ENCODE measurements at places on chromosomes 7 and 10.

GRCh38 chr7:30327813-30328212, 43.4 kb downstream of the ZNRF2 start:
- DNase-seq: no peak

- DNase-seq: no peak
Observed at GRCh38 chr10:4262870-4263600, 478.0 kb upstream of the KLF6 start.

DNA sequence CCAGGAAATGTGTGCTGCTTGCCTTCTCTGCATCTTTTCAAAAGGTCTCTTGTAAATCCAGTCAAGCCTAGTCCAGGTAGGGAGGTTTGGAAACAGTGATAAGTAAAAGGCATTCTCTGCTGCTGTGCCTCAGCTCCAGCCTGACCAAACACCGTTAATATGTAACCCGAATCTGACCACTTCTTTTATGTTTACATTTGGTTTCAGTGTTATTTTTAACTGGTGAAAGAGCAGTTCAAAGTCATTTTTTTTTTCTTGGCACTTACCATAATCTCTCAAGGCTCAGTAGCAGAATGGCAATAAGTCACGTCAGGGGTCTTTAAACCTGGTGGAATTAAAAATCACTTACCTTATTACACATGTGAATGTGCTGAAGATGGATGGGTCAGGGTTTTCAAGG, 216.8 kb downstream of the PTEN start:
- DNase-seq: no peak

DNA sequence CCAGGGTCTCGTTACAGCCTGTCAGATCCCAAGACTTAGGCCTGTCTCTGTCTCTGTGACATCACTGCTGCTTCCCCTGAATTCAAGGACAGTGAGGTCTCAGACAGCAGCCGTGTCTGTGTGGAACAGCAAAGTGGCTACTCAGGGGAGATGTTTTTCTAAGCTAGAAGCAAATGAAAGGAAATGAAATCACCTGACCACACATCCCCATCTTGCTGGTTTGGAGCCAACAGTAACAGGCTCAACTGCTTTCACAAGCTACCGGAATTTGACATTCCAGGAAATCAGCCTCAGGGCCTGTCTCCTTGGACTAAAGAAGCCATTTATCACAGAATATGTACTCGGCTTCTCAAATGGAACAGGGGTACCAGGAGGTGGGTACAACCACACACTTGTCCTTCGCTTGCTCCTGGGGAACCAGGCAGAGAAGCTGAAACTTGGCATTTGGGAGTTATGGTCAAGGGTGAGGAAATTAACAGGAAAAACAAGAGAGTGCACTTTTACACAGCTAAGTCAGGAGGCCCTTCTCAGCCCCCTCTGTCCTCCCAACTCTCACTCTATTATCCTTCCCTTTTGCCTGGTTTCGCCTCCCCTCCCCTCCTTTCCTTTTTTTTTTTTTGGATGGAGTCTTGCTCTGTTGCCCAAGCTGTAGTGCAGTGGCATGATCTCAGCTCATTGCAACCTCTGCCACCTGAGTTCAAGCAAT, 73.2 kb downstream of the SPDYE5 start:
- DNase-seq: peak; percentile 84

GRCh38 chr7:44583146-44583865, 1.3 kb upstream of the TMED4 start:
- DNase-seq: no peak

DNA sequence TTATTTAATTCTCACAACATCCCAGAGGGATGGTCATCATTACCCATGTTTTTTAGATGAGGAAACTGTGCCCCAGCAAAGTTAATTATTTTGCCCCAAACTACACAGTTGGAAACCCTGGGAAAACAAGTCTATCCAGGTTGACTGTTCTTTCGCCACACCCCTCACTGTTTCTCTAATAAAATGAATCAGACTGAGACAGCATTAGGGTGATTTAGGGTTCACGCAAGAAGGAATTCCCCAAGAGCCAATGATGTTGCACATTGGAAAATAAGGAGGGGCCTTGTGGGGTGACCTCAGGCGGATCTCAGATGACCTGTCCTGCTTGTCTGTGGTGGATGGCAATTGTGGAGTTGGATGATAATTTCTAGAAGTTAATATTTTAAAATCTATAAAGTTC, 135.7 kb upstream of the TBX20 start:
- DNase-seq: no peak

GRCh38 chr10:64096941-64097340, 575.7 kb downstream of the REEP3 start:
- no peak for DNase-seq

GRCh38 chr10:129078346-129078745, 388.7 kb upstream of the MGMT start:
- DNase-seq: no peak

- DNase-seq: no peak
Observed at GRCh38 chr10:57262892-57263291, 901.8 kb upstream of the ZWINT start.

DNA sequence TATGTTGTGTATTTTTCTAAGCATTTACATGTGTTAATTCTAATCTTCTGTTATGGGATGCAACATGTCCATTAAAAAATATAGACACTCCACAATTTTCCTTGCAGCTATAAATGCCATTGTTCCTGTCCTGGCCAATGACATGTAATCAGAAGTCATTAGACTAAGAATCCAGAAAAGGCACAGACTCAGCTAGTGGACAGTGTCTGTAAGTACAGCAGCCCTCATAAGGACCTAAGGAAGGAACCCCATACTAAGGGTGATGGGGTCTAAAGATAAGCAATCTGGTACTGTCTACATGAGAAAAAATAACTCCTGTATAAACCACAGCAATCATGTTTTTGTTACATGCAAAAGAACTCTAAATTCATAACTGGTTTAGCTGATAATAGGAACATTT, 115.9 kb downstream of the GPR85 start:
- DNase-seq: no peak

DNA sequence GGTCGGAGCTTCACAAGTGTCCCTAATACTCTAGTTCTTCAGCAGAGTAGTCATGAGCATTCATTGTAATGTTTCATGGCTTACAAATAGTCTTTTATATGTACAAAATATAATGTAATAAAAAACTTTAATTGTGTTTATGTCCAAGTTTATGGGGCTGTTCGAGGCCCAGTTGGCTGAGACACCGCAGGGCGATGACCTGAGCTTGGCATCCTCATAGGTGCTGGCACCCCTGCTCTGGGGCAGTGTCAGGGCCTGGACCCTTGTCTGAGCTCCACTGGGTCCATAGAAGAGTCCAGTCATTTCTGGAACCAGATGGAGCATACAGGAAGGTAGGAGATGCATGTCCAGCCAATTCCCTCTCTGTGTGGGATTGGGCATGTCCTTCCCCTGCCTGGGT, 12.9 kb upstream of the ZMIZ1 start:
- no peak for DNase-seq

DNA sequence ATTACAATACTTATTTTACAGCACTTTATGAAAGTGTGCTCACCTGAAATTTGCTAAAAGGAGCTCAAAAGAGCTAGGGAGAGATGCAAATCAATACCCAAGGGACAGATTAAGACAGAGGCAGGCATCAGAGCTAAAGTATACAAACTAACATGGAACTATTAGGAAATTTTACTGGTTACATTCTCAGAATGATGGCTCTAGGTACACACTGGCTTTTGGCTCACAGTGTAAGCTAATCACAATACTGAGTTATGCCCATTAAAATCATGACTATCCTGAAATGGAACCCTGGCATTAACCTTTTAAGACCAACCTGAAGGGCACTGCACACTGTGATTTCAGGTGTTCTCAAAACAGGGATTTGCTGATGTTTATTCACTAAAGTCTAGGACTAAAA, 98.1 kb downstream of the NT5C2 start:
- DNase-seq: no peak

GRCh38 chr10:4359003-4359402, 467.0 kb upstream of the AKR1E2 start:
- DNase-seq: no peak

GRCh38 chr7:79452495-79453265, 787 bp downstream of the MAGI2 start:
- no peak for DNase-seq

DNA sequence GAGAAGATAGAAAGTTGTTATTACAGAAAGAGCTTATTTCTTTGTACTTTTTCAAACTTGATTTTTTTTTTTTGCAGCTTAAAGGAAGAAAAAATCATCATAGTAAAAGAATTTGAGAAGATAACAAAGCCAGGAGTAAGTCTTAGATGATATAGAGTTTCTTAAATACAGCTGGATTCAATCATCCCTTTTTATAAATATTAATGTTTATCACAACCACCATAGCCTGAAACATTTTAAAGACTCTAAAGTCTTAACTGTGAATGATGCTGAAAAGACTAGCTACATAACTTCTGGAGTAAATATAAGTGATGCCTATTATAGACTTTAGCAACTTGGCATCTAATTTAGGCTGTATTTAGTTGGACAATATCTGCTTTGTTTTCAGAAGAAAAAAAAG, 54.8 kb upstream of the FGL2 start:
- no peak for DNase-seq

DNA sequence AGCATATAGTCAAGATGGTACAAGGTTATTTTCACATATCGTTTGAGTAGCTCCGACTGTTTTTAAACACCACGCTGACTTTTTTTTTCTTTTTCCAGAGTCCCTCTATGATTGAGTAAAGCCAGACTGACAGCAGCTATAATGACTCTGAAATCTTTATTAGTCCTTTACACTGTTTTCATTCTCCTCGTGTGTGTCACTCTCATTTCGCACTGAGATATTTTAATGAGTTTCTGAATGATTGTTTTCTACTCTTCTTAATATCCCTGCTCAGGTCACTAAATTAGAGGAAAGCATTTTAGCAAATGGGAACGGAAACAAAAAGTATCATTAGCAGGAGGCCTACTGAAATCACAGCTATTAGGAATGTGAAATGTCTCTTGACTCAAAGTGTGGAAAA, 162.3 kb upstream of the MTPN start:
- no peak for DNase-seq

GRCh38 chr7:130263130-130263529, 3.5 kb upstream of the CPA2 start:
- DNase-seq: no peak

- no peak for DNase-seq
Observed at GRCh38 chr10:1074052-1074747, 18.0 kb downstream of the WDR37 start.

DNA sequence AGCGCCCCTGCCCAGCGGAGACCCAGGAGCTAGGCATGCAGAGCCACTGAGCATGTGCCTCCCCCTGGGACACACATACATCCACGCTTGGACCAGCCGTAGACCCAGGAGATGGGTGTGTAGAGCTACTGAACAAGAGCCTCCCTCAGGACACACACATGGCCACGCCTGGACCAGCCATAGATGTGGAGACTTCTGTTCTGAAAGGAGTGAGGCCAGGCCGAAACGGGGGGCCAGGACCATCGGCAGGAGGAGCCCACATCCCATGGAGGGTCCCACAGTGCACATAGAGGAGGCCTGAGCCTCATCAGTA, 340.4 kb downstream of the TCERG1L start:
- no peak for DNase-seq

- peak; percentile 93 for DNase-seq
Observed at GRCh38 chr10:5291501-5292195, 73.1 kb upstream of the UCN3 start.

GRCh38 chr10:72763201-72763600, 71.3 kb downstream of the MCU start:
- no peak for DNase-seq

- DNase-seq: no peak
Observed at GRCh38 chr7:156654511-156655234, 14.1 kb downstream of the RNF32 start.

GRCh38 chr10:8063935-8064334, 9.4 kb downstream of the GATA3 start:
- no peak for DNase-seq

- no peak for DNase-seq
Observed at GRCh38 chr7:57772126-57772924, 322.3 kb downstream of the ZNF716 start.

GRCh38 chr7:41316410-41316809, 386.5 kb downstream of the INHBA start:
- DNase-seq: no peak

- DNase-seq: no peak
Observed at GRCh38 chr10:25226775-25227682, 52.2 kb downstream of the GPR158 start.

- no peak for DNase-seq
Observed at GRCh38 chr7:39091145-39091544, 113.4 kb downstream of the POU6F2 start.

DNA sequence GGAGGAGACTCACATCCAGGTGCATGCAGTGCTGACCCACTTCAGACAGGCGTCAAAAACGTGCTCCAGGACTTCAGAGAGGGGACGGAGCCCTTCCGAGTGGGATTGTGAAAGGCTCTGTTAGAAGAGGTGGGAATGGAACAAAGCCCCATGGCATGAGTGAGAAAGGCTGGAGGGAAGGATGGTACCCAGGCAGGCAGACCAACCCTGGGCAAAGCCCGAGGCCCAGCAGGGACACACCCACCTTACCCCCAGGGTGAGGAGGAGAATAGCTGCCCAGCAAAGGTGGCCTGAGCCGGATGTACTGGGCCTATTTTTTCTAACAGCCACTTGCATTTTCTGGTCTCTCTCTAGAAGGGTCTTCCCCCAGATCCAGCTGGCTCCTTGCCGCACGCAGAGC, 14.8 kb downstream of the CHAT start:
- no peak for DNase-seq

DNA sequence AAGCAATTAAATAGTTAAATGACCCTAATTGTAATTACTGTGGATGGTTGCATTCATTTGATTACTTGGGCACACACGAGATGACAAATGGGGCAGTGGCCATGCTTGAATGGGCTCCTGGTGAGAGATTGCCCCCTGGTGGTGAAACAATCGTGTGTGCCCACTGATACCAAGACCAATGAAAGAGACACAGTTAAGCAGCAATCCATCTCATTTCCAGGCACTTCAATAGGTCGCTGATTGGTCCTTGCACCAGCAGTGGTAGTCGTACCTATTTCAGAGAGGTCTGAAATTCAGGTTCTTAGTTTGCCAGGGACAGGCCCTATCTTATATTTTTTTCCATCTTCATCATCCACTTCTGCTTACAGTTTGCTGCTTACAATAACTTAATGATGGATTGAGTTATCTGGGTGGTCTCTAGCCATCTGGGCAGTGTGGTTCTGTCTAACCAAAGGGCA, 8.3 kb downstream of the PCBD1 start:
- peak; percentile 36 for DNase-seq

DNA sequence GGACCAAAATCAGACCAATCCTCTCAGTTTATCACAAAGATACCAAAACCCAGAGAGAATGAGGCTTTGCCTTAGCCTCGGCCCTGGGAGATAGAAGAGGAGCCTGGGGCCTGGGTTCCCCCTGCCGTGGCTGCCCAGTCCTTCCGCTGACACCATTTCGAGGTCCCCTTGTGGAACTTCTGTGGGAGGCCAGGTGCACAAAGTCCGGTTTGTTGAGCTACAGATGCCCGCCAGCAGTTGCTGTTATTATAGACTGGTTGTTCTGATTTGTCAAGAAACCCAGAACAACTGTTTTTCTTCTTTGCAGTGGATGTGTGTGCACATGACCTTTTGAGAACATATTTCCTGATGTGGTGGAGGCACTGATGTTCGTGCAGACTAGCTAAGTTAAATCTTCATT, 47.6 kb downstream of the CUX1 start:
- no peak for DNase-seq

- no peak for DNase-seq
Observed at GRCh38 chr7:1534330-1535099, 4.0 kb downstream of the MAFK start.

All from GF-D8 (cell line).